ENCODE measurements at places on chromosomes 13 and 19. TPM values are rescaled to one million over a fixed set of nuclear protein-coding genes. Genes with fewer than 3 reads are reported as not detected.

GRCh38 chr13:29901710-29902631, 51.6 kb upstream of the UBL3 start:
- peak; percentile 94 for DNase-seq

GRCh38 chr19:50891253-50891625, 18.0 kb downstream of the KLK2 start:
- DNase-seq: no peak

GRCh38 chr19:33905937-33906577, 109.4 kb downstream of the KCTD15 start:
- peak; percentile 35 for DNase-seq

DNA sequence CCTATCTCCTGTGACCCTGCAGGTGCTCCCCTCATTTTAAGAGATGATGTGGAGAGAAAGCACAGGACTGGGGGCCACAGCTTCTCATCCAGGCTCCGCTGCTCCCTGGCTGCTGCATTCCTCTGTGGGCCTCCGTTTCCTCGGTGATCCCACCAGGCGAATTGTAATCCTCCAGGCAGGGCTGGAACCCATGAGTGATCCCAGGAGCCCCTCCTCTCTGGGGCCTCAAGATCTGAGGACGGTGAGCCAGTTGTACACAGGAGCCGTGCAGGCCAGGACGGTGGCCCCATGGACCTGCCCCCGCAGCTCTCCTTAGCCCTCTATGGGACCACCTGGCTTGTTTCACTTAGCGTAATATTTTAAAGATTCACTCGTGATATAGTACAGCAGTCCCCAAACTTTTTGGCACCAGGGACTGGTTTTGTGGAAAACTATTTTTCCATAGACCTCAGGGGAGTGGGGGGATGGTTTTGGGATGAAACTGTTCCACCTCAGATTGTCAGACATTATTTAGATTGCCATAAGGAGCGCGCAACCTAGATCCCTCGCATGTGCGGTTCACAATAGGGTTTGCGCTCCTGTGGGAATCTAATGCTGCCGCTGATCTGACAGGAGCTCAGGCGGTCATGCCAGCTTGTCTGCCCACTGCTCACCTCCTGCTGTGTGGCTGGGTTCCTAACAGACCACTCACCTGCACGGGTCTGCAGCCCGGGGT, 5.6 kb downstream of the FFAR3 start:
- DNase-seq: no peak

- peak; percentile 14 for DNase-seq
These were observed 81.7 kb upstream of the ARHGEF7 start for GRCh38 chr13:111033172-111034130.

- DNase-seq: peak; percentile 57
These were observed 4.1 kb downstream of the ACP4 start for GRCh38 chr19:50794074-50794875.

The FGF21 gene
- total RNA-seq: 0.93 TPM

The ITPKC gene
- 33.2 TPM for total RNA-seq
